ENCODE measurements at places on chromosomes 5 and 9.

GRCh38 chr5:164637931-164638521, 1132.6 kb downstream of the MAT2B start:
- DNase-seq, result no peak

DNA sequence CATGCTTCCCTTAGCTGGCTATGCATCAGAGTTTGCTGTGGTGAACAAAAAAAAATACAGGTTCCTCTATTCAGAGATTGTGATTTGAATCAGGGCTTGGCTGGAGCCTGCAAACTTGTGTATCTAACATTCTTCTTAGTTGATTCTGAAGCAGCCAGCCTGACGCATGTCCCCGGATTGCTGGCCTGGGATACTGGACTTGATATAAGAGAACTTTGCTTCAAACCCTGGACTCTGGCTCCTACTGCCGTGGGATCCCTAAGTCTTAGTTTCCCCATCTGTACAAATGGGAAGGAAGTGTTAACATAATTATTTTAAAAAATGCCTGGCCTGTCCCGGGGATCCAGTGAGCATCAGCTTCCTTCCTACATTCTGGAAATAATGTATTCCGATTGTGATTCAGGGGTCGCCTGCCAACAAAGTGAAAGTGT, 292.8 kb downstream of the ARHGEF28 start:
- peak; percentile 67 for DNase-seq

- DNase-seq, result no peak
Measured at GRCh38 chr9:26673261-26673660, 219.3 kb downstream of the CAAP1 start.

GRCh38 chr9:26813247-26813646, 79.4 kb downstream of the CAAP1 start:
- no peak for DNase-seq

- no peak for DNase-seq
Measured at GRCh38 chr9:15307523-15307841, 466 bp upstream of the TTC39B start.

- DNase-seq, result no peak
Measured at GRCh38 chr5:57703721-57704120, 221.1 kb upstream of the ACTBL2 start.

- no peak for DNase-seq
Measured at GRCh38 chr5:138639326-138639725, 64.1 kb upstream of the HSPA9 start.

DNA sequence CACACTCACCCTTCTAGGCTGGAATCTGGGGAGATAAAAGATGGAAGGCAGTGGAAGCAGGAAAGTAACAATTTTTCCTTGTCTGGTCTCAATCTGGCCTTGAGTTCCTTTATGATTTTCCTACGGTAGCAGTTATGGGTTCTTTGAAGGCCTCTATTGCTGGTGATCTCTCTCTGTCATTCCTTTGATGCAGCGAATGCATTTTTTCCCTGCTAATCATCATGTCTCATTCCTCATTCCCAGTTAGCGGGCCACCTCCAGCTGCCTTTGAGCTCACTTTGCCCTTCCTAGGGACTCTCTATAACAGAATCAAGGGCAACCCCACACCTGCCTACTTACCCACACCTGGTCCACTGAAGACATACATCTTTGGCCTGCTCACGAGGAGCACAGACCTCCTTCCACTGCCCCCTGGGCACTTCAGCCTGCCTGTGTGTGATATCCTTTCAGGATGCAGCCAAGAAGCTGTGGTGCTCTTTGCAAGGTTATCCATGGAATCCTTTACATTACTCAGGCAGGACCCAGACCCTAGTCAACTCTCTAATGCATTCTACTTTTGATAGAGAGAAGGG, 191.7 kb downstream of the DRD1 start:
- no peak for DNase-seq

DNA sequence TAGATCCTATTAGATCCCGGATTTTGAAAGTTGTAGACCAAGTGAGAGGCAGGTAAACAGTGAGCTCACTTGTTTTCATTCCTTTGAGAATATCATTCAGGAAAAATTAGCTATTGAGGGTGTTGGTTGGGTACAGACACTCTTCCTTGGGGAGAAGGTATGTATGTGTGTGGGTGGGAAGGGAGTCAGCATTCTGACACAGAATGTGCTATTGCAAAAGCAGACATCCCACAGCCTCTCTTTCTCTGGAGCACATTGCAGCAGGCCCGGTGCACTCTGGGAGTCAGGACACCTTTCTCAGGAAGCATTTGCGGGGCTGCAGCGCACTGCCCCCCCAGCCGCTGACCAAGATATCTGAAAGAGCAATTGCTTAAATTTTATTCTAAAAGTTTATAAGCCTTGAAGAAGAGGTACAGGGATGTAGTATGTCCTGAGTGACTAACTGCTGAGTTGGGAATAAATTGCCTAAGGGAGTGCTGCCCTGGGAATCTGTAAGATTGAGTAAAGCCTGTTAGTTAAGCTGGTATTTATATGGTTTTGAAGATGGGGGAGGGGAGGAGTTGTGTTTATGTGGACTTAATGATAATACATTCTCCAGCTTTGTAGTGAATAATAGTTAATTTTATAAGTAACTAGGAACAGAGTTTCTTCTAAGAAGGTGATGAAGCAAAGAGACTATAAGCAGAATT, 5.2 kb downstream of the TNFAIP8 start:
- DNase-seq, result no peak

- DNase-seq, result no peak
Measured at GRCh38 chr9:119509291-119509905, 140.2 kb upstream of the BRINP1 start.

GRCh38 chr5:9601055-9601739, 29.0 kb downstream of the TAS2R1 start:
- DNase-seq, result no peak

DNA sequence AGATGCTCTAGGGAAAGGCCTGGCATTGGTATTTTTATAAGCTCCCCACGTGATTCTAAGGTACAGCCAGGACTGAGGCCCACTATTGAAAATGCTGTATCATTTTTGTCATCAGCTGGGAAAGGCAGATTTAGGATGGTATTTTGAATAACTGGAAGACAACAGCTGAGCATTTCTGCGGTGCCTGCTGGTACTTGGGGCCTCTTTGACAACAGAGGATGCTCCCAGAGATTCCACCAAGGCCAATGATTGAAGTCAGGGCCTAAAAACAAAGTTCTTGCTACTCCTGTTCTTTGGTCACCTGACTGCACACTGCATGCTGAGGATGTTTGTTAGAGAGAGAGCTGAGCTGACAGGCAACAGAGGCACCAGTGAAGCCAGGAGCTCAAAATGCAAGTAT, 8.1 kb downstream of the FBLL1 start:
- DNase-seq, result no peak

GRCh38 chr5:176995122-176995490, 11.5 kb downstream of the UIMC1 start:
- DNase-seq, result no peak

GRCh38 chr5:174563899-174564298, 160.5 kb upstream of the MSX2 start:
- DNase-seq, result no peak

DNA sequence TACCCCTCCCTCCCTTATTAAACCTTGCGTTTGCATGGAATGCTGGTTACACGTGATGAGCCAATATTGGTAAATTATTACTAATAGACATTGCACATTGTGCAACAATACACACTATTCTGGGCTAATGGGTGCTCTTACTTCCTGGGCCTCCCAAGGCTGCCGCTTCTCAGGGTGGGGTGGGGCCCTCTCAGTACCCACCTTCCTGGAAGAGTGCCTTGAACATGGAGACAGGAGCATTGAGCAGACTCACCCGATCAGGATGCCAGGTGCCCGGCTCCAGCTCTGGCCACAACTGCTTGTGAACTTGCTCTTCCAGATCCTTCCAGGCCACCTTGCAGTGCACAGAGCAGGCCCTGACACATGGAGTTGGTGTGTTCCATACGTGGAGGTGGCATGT, 24.7 kb upstream of the CEP72 start:
- no peak for DNase-seq

GRCh38 chr9:113625486-113625885, 162.0 kb downstream of the RGS3 start:
- no peak for DNase-seq

DNA sequence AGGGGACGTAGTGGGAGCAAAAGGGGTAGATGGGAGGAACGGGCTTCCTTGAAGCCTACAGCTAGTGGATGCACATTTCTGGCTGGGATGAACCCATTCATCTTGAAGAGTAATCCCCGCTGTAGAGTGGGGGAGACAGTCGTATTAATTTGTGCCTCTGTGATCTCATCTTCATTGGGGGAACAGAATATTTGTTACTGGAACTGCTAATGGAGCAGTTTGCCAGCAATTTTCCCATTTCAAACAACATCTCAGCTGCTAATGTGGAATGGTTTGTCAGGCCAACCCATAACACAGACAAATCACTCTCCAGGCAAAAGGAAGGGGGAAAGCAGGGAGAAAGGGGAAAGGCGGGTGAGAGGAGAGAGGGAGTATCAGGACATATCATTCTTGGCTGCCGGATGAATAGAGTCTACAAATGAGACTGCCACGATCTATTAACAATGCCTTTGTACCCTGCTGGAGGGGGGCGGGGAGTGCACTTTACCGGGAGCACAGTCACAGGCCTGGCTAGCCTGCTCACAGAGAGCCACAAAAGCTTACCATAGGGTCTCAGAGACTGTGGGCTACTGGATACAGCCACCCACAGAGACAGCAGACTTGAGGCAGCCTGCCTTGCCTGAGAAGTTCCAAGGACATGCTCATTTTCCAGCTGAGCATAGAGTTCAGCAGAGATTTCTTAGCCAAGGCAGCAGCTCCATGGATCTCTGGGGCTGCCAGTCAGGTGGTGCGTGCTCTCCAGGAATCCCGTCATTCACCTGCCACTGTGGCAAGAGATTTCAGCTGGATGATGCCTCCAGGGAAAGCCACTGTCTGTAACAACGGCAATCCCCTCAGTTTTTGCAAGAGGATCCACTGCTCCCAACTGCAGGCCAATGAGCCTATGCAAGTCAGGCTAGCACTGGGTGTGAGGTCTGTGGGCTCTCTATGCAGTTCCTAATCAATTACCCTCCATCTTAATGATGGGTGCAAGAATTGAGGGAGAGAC, 217.7 kb upstream of the PANK3 start:
- no peak for DNase-seq

DNA sequence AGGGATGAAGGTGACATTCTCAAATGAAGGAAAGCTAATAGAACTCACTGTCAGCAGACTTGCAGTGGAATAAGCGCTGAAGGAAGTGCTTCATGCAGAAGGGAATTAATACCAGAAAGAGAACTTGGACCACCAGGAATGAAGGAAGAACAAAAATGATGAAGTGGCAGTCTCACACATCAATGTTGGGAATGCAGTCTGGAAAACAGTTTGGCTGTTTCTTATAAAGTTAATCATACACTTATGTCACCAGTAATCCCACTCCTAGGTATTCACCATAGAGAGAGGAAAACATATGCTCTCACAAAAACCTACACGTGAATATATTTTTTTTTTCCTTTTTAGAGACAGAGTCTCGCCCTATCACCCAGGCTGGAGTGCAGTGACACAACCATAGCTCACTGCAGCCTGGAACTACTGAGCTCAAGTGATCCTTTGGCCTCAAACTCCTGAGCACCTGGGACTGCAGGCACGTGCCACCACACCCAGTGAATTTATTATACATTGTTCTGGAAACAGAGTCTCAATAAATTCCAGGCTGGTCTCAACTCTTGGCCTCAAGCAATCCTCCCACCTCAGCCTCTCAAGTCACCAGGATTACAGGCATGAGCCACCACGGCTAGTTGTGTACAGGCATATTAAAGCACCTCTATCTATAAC, 81.2 kb downstream of the ROR2 start:
- no peak for DNase-seq

DNA sequence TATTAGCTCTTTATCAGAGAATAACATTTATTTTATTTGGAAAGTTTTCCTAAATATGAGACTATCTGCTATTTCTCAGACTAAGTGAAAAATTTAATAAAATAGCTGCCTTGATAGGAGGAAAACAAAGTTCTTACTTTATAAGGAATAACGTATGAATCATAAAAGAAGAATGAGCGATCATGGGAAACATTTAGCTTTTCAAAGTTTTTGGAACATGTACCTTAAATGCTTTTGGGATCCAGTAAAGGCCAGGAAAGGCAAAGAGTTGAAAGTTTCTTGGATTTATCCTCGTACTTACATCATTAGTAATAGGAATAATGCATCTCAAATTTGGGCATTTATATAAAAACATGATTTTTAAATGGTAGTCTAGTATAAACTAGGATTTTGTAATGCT, 19.4 kb downstream of the OGN start:
- no peak for DNase-seq

DNA sequence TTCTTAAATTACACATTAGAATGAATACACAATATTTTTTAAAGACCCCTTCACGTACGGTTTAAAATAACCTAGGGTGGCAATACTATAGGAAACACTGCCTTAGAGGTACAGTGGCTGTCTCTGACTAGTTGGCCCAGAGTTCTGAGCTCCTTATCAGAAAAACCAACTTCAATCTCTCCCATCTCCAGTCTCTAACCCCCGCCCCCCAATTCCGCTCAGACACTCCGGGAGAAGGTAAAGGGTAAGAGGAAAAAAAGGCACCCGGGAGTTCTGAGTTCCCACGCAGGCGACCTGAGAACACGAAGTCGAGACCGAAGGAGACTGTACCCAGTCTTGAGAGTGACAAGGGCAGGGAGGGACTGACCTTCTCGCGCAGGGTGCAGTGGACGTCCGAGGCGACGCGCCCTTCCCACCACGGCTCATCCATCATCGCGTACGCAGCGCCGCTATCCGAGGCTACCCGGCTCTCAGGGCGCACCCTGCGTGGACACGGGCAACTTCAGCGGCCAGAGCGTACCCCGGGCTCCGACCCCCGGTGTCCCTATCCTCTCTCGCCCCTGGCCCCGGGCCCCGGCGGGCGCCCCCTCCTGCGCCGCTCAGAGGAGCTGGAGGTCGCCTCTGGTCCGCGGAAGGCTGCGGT, 752 bp downstream of the CCNJL start:
- DNase-seq, result peak; percentile 78

DNA sequence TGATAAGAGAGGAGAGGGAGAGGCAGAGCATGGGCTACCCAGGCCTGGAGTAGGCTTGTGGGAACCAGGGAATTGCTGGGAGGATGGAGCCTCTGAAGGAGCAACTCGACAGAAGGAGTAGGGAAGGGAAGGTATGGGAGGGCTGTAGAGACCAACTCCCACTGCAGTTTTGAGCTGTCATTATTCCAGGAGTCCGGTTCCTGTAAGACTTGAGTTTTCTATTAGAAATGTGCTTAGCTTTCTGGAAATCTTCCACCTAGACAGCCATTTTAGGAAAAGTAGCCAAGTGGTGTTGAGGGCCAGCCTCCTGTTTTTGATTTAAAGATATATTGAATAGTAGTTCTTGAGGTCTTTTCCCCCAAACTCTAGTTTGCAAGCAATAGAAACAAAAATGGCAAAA, 323.5 kb downstream of the LRRC70 start:
- DNase-seq, result no peak

GRCh38 chr5:59390074-59390659, 503.4 kb downstream of the PDE4D start:
- DNase-seq, result no peak

- DNase-seq, result no peak
Measured at GRCh38 chr5:54563083-54563761, 45.7 kb downstream of the SNX18 start.

GRCh38 chr9:106941916-106942315, 79.0 kb downstream of the ZNF462 start:
- no peak for DNase-seq

GRCh38 chr9:121640491-121641223, 10.8 kb upstream of the DAB2IP start:
- DNase-seq, result no peak

GRCh38 chr5:157252711-157253465, 13.0 kb upstream of the CYFIP2 start:
- DNase-seq, result peak; percentile 58
